ENCODE measurements at places on chromosomes 7 and 10.

DNA sequence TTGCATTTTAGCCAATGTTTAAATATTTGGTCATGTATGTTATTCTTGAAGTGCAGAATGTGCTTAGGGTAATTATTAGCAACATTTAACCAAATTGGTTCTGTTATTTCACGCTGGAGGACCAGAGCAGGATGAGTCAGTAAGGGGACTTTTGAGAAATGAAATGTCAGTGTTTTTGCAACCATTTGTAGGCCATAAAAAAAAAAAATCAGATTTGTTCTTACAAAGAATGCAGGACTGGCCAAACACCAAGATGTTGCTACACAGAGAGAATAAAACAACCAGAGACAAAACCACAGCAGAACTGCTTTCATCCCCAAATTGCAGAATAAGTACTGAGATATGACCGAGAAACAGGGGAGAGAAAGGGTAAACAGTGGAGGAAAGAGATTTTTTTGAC lies 62.1 kb downstream of the TPST1 start:
- no peak overlapping the region for H3K4me3 ChIP-seq
- H3K36me3 ChIP-seq = no peaks in the 10 kb centered on the region
- H3K27ac ChIP-seq = no peak overlapping the region
- no peak for DNase-seq
- no peaks in the 10 kb centered on the region for H3K27me3 ChIP-seq
- no peaks in the 10 kb centered on the region for H3K4me1 ChIP-seq

GRCh38 chr7:117888627-117889026 lies 15.4 kb upstream of the CTTNBP2 start:
- H3K4me1 ChIP-seq = no peaks in the 10 kb centered on the region
- no peaks in the 10 kb centered on the region for H3K36me3 ChIP-seq
- no peak for DNase-seq

DNA sequence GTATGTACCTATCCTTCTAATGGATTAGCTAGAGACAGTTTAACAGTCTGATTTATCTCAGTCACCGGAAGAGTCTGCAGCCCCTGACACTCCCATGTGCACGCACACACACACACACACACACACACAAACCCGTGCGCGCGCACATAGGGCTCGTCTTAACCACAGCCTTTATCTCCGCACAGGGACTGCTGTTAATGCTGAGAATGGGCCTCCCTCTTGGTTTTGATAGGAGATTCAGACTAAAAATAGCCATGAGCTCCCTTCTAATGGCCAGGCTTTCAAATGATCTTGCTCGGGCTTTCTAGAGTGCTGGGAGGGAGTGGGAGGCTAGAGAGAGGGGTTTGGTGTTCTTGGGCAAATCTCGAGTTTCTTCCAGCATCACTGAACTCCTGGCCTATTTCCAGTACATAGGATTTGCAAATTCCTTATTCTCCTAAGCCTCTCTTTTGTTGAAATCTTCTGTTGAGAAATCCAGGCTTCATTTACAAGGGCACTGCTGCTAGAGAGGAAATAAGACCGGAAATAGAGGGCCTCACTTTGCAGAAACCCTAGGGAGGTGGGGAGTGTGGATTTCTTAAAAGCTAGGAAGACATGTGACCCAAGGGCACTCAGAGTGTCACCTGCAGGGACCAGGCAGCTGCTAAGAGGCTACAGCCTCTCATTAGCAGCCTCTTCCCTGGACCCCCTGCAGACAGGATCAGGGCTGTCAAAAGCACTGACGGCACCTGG lies 2.4 kb downstream of the TMEM72 start:
- peak; percentile 37 for DNase-seq
- peaks cover 14% of the 10 kb centered on the region for H3K4me1 ChIP-seq
- H3K36me3 ChIP-seq = no peaks in the 10 kb centered on the region
- H3K27ac ChIP-seq = no peak overlapping the region

DNA sequence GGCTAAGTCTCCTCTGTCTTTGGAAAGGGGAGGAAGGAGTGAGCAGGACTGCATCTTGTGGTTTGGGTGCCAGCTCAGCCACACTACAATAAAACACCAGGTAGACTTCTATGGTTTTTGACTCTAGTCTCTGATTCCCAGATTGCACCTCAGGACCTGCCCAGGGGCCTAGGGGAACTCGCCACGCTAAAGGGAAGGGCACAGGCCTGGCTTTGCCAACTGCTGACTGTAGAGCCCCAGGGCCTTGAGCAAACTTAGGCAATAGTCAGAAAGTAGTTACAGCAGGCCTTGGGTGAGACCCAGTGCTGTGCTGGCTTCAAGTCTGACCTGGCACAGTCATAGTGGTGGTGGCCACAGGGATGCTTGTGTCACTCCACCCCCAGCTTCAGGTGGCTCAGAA lies 24.2 kb upstream of the PRR15 start:
- no peak overlapping the region for H3K4me3 ChIP-seq
- no peaks in the 10 kb centered on the region for H3K4me1 ChIP-seq
- no peaks in the 10 kb centered on the region for H3K27me3 ChIP-seq
- no peak overlapping the region for H3K27ac ChIP-seq
- H3K36me3 ChIP-seq = no peaks in the 10 kb centered on the region

- peaks cover 4% of the 10 kb centered on the region for H3K27me3 ChIP-seq
- peak overlapping the region; percentile 6 for H3K4me3 ChIP-seq
- peak overlapping the region; percentile 96 for H3K27ac ChIP-seq
Measured at GRCh38 chr10:110502851-110503301, 5.2 kb downstream of the DUSP5 start.

DNA sequence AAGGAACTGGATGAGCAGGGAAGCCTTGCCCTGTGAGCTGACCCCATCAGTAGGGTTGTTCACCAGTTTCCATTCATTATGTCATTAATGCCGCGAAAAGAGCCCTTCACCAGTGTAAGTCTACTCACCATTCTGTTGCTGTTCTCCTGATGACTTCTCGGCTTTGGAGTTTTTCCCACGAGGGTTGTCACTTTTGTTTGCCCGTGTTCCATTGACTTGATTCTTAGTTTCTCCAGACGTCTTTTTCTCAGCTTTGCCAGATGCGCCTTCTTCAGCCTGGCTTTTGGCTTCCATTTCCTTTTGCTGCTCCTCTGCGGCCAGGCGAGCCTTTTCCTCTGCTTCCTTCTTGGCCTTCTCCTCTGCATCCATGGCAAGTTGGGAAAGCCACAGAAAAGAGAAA lies 128.8 kb downstream of the PPP1R17 start:
- no peak for DNase-seq
- H3K36me3 ChIP-seq = no peaks in the 10 kb centered on the region
- no peaks in the 10 kb centered on the region for H3K27me3 ChIP-seq

GRCh38 chr10:64508029-64508661 lies 986.9 kb downstream of the REEP3 start:
- no peak for DNase-seq
- H3K36me3 ChIP-seq = no peaks in the 10 kb centered on the region
- no peak overlapping the region for H3K4me3 ChIP-seq
- H3K4me1 ChIP-seq = no peaks in the 10 kb centered on the region
- H3K27me3 ChIP-seq = no peaks in the 10 kb centered on the region
- H3K27ac ChIP-seq = no peak overlapping the region

DNA sequence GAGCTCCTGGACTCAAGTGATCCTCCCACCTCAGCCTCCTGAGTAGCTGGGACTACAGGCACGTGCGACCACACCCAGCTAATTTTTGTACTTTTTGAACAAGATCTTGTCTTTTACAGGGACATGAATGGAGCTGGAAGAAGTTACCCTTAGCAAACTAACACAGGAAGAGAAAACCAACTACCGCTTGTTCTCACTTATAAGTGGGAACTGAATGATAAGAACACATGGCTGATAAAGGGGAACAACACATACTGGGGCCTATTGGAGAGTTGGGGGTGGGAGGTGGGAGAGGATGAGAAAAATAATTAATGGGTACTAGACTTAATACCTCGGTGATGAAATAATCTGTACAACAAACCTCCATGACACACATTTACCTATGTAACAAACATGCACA lies 70.9 kb upstream of the INHBA start:
- H3K4me3 ChIP-seq = no peak overlapping the region
- no peaks in the 10 kb centered on the region for H3K36me3 ChIP-seq

- no peaks in the 10 kb centered on the region for H3K36me3 ChIP-seq
- H3K27me3 ChIP-seq = no peaks in the 10 kb centered on the region
- DNase-seq = no peak
- H3K4me3 ChIP-seq = no peak overlapping the region
- H3K4me1 ChIP-seq = no peaks in the 10 kb centered on the region
Measured at GRCh38 chr10:52782554-52782953, 10.0 kb upstream of the MBL2 start.

- no peak for DNase-seq
- no peaks in the 10 kb centered on the region for H3K27me3 ChIP-seq
- no peak overlapping the region for H3K27ac ChIP-seq
- H3K4me1 ChIP-seq = no peaks in the 10 kb centered on the region
- H3K36me3 ChIP-seq = no peaks in the 10 kb centered on the region
Measured at GRCh38 chr10:15320118-15320517, 51.0 kb downstream of the FAM171A1 start.

GRCh38 chr10:110858297-110858934 lies 13.3 kb upstream of the PDCD4 start:
- H3K4me1 ChIP-seq = peaks cover 70% of the 10 kb centered on the region
- H3K4me3 ChIP-seq = no peak overlapping the region
- DNase-seq = no peak
- H3K27ac ChIP-seq = peak overlapping the region; percentile 96
- no peaks in the 10 kb centered on the region for H3K27me3 ChIP-seq

DNA sequence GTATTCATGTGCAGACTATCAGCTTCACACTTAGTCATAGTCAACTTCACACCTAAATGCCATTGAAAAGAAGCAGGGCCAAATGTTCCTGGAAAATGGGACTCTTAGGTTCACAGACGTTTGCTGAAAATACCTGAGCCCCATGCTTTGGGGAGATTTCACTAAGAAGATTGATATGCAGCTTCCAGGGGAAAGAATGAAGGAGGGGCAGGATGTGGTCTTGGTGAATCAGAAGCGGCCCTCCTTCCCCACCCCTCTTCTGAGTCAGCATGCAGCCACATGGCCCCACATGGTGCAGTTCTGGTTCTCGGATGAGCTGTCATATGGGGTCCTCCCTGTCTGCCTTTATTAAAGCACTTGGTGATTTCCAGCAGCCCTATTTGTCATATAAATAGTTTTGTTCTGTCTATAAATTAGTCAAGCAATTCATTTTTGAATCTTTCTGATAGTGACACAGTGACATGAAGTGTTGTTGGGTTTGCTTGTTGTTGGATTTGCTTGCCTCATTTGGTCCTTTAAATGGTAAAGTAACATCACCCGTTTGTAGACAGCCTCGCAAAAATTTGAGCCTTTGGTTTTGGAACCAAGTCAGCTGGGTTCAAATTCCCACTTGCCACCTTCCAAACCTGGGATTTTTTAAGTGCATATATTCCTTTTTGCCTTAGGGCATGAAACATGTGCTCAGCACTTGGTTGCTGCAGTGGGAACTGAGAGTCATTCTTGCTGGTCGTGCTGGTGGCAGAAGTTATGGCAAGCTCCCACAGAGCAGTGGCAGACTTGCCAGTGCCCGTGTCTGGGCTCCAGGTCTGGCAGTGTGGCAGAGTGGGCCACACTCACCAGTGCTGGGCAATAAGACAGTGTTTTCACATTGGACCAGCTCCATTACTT lies 68.1 kb upstream of the CDK6 start:
- H3K4me3 ChIP-seq = peak overlapping the region; percentile 6
- H3K27ac ChIP-seq = no peak overlapping the region
- peak; percentile 76 for DNase-seq
- H3K36me3 ChIP-seq = no peaks in the 10 kb centered on the region
- H3K27me3 ChIP-seq = no peaks in the 10 kb centered on the region

DNA sequence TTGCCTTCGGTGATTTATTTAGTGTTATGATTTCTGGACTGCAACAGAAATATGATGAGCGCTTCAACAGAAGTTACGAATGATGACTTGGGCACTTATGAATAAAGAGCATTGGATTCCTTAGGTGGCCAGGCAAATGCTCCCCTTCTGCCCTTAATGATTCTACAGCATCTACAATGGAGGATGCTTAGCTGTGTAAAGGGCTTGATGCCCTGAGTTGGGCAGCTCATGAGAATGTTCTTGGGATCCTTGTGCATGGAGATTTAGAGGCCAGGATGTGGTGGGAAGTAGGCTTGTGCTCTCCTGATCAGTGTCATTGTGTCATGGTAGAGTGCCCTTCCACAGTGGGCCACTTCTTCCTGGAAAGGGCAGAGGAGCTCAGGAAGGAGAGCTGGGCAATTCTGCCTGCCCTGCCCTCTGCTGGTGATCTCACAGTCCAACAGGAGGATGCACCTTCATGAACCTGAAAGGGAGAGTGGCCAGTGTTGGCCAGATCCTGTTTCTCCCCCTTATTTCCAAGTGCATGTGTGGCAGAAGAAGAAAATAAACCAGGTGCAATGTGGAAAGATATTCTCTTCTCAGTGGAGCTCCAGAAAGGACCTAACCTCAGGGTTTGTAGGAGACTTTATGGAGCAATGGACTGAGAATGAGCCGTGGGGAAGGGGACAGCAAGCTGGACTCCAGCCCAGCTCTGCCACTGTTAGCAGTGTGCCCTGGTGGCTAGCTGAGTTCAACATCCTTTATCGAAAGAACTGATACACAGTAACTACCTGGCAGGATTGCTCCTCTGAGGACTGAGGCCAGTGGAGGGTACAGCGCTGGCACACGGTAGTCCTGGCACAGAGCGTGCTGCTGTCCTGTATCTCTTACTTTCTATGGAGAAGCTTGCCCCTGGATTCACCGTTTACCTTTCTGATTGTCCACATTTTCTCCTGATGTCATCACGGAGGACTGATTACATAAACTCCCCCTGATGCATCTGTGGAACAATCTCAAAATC lies 182.9 kb downstream of the BMPER start:
- no peak for DNase-seq
- H3K27me3 ChIP-seq = no peaks in the 10 kb centered on the region
- no peaks in the 10 kb centered on the region for H3K4me1 ChIP-seq
- no peaks in the 10 kb centered on the region for H3K36me3 ChIP-seq
- H3K4me3 ChIP-seq = no peak overlapping the region
- H3K27ac ChIP-seq = no peak overlapping the region

- H3K27me3 ChIP-seq = no peaks in the 10 kb centered on the region
- DNase-seq = no peak
- no peak overlapping the region for H3K4me3 ChIP-seq
- H3K4me1 ChIP-seq = no peaks in the 10 kb centered on the region
Measured at GRCh38 chr10:27601503-27601902, 97.4 kb downstream of the RAB18 start.

GRCh38 chr7:105974471-105974870 lies 11.4 kb downstream of the CDHR3 start:
- H3K4me3 ChIP-seq = no peak overlapping the region
- H3K27ac ChIP-seq = no peak overlapping the region

DNA sequence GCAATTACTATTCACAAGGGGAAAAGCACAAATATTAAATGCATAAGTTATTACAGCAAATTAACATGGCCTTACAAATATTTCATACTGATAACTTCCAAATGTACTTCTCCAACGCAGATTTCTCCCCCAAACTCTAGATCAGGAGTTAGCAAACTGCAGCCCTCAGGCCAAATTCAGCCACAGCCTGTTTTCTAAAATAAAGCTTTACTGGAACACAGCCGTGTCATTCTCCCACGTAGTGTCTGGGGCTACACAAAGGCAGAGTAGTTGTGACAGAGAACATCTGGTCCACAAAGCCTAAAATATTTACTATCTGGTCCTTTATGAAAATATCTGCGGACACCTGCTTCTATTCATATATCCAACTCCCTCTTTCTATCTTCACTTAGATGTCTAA lies 151.8 kb upstream of the AHR start:
- H3K4me1 ChIP-seq = peaks cover 6% of the 10 kb centered on the region
- no peak overlapping the region for H3K27ac ChIP-seq
- no peak overlapping the region for H3K4me3 ChIP-seq
- no peak for DNase-seq

- DNase-seq = no peak
- H3K27me3 ChIP-seq = no peaks in the 10 kb centered on the region
- no peaks in the 10 kb centered on the region for H3K4me1 ChIP-seq
- no peak overlapping the region for H3K4me3 ChIP-seq
- H3K36me3 ChIP-seq = no peaks in the 10 kb centered on the region
Measured at GRCh38 chr10:130984686-130985085, 326.8 kb downstream of the TCERG1L start.

GRCh38 chr10:90289037-90289436 lies 568.8 kb downstream of the HTR7 start:
- no peak overlapping the region for H3K27ac ChIP-seq
- H3K4me3 ChIP-seq = no peak overlapping the region
- H3K4me1 ChIP-seq = no peaks in the 10 kb centered on the region
- no peaks in the 10 kb centered on the region for H3K36me3 ChIP-seq
